Cardiac septum (tissue), 1 donor: ENCODE measurements at places on chromosomes 1 and 21. TPM values are rescaled to one million over a fixed set of nuclear protein-coding genes. Genes with fewer than 3 reads are reported as not detected.

DNA sequence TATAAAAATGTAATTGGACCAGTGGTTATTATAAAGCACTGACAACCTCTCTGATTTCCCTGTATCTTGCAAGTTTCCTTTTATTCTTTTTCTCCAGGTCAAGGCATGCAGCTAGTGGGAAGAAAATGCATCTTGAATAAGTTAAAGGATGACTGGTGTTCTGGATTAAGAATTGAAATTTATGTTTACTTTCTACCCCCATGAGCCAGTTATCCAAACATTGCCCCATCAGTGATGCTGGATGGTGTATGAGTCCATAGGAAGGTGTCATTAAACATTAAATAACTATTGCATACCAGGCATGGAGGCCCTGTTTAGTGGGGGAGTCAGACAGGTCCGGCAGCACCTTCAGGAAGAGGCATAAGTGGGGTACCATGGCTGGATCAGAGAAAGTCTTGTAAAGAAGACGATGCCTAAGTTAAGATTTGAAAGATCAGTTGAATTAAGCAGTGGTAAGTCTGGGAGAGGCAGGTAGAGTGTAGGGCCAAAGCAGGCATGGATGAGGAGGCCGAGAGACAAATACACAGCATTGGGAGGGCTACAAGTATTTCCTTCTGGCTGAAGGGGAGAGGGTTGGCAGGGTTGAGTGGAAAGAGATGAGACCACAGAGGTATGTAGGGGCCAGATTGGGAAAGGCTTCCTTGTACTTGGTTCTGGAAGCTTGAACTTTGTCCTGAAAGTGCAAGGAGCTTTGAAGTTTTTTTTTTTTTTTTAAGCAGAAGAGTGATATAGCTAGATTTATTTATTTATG, 5.7 kb downstream of the SZRD1 start:
- DNase-seq: no peak

DNA sequence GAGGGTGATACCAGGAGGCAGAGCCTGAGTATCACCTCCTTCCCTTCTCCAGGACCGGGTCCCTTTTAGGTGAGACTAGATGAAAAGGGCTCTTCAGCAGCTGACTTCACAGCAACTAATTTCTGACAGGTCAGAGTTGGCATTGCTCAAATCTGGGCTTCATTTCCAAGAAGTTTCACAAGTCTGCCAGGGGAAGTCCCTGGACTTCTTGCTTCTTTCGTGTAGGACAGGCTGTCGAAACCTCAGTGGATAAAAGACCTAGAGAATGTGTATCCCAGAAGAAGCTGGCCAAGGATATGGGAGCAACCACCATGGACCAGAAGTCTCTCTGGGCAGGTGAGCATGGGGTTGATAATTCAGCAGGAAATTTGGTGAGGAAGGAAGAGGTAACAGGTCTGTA, at the start of gene CHI3L2:
Gene CHI3L2 (plus strand): TSS at position 280 of the 400 bp plus-strand sequence. CDS start 17 bp downstream, at position 297.
- DNase-seq: no peak

GRCh38 chr1:240109920-240110636, 18.4 kb downstream of the FMN2 start:
- DNase-seq: no peak

- DNase-seq: no peak
These were observed 81.5 kb downstream of the SCMH1 start for GRCh38 chr1:41160498-41161110.

DNA sequence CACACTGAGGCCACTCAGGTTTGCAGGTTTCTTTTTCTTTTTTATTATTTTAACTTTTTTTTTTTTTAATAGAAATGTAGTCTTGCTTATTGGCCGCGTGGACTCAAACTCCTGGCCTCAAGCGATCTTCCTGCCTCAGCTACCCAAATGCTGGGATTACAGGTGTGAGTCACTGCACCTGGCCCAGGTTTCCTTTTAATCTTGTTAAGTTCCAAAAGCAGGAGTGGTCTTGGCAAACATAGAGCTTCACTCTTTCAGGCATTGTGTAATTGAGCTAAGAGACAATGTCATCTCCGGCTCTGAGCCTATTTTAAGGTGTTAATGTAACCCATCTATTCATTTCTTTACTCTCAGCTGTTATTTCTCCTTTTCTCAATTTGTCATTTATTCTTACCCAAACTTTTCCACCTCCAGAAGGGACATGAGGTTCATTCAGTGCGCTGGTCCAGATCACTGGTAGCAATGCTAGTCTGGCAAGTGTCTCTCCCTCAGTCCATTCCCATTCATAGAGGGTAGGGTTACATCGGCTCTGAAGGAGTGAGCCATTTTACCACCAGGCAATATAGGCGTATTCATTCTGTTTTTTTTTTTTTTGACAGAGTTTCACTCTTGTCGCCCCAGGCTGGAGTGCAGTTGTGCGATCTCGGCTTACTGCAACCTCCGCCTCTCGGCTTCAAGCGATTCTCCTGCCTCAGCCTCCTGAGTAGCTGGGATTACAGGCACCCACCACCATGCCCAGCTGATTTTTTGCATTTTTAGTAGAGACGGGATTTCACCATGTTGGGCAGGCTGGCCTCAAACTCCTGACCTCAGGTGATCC, 11.3 kb upstream of the MFSD2A start:
- DNase-seq: no peak

GRCh38 chr1:229127301-229127700, 143.6 kb upstream of the RAB4A start:
- no peak for DNase-seq

DNA sequence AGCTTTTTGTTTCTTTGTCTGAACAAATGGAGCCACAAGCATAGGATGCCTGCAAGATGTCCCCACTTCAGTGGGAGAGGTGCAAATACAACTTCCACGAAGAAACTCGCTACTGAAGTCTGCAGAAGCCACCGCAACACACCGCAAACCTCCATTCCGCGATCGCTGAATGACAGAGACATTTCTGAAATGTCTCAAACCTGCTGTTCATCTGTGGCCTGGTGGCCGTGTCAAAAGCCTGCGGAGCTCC, 1.0 kb downstream of the TP53BP2 start:
- DNase-seq: no peak

The ESRRG gene
- total RNA-seq: 32.3 TPM

The OR4F29 gene
- total RNA-seq: not detected

The OR2T35 gene
- not detected for total RNA-seq
